SK-N-DZ (cell line): ENCODE measurements at places on chromosomes 6 and 20.

DNA sequence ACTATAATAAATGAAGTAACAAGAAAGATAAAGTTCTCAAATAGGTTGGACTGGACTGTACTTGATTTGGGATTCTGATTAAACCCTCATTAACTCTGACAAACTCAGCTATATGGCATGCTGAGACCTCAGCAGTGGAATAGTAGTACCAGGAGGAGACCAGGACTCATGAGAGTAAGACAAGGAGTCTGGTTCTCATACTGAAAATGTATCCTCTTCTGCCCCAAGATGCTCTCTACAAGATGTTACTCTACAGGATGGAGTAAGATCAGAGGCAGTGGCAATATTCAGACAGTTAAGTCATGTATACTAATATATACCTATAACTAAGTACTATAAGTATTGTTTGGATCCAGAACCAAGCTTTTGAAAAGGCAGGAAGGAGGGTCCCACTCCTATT lies 31.9 kb upstream of the SYNCRIP start:
- DNase-seq: no peak

DNA sequence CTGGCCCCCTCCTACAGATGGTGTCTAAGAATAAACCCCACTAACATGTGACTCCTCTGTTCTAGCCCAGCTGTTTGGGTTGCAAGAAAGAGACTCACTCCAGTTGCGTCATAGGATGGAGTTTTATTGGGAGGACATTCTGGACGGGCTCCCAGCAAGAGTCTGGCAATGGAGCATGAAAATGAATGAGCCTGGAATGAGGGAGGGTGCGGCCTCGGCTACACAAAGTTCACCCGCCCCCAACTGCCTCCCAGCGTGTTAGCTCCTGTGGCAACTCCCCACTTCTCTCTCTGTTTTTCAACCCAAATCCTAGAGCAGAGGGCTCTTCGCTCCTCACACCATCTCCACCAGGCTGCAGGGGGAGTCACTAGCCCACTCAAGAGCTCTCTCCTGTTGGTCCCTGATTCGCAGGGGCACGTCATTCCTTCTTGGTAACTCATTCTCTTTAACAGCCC lies 5.1 kb upstream of the ADAM33 start:
- no peak for DNase-seq

DNA sequence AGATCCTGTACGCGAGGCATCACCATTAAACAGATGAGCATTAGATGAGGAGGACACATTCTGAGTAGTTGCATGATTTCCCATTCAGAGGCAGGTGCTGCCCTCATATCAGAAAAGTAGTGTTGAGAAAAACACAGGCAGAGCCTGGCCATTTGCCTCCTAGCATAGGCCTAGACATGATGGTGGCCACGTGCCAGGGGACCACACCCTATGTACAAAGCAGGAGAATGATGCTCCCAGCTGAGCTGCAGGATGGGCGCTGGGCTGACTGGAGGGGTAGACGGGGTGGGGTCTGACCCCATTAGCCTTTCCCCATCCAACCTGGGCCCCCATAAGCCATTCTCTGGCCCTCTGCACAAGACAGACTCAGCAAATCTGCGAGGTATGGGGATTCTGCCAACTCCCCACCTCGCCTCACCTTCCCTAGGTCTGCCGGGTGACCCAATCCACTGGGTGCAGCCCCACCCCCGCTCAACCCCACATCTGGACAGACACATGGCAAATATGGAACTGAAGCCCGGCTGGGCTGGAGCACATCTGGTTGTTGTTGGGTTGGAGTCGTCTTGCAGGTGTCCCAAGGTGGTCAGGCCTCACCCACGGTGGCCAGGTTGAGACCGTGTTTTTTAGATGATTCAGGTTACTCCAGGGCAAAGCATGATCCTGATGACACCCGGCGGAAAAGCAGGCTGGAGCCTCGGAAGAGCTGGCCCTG lies 13.9 kb downstream of the PI16 start:
- DNase-seq: no peak

GRCh38 chr20:10649797-10650160 lies 24.0 kb downstream of the JAG1 start:
- DNase-seq: no peak

- no peak for DNase-seq
Observed at GRCh38 chr20:4869290-4870193, 131.8 kb downstream of the SLC23A2 start.

DNA sequence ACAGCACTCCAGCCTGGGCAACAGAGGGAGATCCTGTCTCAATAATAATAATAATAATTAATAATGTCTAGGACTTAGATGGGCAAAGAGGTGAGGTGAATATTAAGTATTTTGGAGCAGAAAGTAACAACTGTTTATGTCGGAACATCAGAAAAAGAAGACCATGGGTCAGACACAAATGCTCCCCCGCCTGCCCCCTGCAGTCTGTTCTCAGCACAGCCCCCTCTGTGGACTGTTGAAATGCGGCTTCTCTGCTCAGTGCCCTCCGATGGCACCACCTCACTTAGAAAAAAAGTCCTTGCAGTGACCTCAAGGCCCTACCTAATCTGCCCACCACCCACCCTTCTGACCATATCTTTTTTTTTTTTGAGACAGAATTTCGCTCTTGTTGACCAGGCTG lies 5.2 kb upstream of the ETV7 start:
- DNase-seq: no peak

- DNase-seq: no peak
Observed at GRCh38 chr20:61682996-61683681, 382.5 kb downstream of the TAF4 start.

GRCh38 chr6:122069932-122070331 lies 329.5 kb upstream of the HSF2 start:
- DNase-seq: no peak

GRCh38 chr6:46688117-46688965 lies 656 bp downstream of the TDRD6 start:
- DNase-seq: no peak

DNA sequence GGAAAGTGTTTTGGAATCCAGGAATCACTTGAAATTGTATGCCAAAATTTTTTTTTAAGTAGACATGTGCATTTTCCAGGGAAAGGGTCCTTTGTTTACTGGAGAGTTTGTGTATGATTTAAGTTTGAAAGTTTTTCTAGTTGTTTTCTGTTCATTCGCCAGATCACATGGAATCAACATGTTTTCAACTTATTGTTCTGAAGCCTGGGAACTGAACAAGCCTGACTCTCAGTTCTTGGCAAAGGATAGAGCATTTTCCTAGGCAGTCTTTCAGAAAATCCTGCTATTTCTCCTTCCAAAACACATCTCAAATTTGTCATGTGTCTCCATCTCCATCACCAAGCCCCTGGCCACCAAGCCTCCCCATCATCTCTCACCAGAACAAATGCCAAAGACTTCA lies 374.8 kb downstream of the MAFB start:
- DNase-seq: no peak

GRCh38 chr6:5814901-5815300 lies 191.8 kb downstream of the NRN1 start:
- no peak for DNase-seq

- no peak for DNase-seq
Observed at GRCh38 chr20:24895898-24896658, 53.0 kb upstream of the CST7 start.

- no peak for DNase-seq
Observed at GRCh38 chr6:152118678-152119077, 311.2 kb downstream of the ESR1 start.

DNA sequence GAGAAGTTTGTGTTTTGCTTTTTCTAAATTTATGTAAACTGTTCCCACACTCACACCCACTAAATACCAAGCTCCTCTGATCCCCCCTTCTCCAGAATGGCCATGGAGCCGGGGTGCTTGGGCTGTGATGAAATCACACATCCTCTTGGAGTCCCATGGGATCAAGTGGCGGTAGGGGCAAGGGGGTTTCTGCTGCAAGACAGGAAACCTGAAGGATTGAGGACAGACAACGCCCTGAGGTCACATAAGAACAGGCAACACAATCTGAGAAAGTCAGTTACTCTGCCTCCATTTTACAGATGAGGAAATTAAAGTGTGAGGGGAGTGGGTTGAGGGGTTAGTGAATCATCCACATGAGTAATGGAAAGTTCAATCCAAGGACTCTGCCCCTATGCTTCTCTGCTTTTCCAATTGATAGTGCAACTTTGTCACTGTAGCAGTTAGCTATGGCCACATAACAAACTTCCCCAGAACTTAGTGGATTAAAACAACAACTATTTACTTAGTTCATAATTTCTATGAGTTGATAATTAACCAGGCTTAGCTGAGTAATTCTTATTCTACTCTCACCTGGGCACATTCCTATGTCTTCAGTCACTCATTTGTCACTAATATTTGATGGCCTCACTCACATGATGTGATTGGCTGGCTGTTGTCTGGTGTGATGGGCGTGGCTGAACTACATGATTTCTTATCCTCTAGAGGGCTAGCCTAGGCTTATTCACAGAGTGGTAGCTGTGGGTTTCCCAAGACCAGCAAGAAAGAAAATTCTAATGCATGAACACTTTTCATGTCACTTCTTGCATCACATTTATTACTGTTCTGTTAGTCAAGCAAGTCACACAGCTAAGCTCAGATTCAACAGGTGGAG lies 311.1 kb upstream of the RNF24 start:
- no peak for DNase-seq

DNA sequence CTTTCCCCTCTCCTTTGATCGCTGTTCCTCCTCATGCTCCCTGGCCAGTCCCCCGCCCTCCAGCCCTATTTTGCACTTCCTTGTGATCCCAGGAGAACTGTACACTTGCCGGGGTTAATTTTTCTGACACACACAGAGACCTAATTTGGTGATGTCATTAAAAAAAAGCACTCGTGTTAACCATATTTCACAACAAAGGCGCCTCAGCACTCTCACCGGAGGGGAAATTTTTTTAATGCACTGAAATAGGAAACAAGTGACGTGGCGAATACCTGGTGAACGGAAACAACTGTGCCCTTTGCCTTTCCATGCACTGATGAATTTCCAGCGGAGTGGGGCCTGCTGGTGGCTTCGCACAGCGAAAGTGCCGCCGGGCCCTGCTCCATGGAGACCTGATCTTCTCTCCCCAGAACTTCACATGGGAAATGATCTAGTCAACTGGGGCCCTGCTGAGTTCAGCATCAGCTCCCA lies 53.9 kb upstream of the TAGAP start:
- DNase-seq: no peak

DNA sequence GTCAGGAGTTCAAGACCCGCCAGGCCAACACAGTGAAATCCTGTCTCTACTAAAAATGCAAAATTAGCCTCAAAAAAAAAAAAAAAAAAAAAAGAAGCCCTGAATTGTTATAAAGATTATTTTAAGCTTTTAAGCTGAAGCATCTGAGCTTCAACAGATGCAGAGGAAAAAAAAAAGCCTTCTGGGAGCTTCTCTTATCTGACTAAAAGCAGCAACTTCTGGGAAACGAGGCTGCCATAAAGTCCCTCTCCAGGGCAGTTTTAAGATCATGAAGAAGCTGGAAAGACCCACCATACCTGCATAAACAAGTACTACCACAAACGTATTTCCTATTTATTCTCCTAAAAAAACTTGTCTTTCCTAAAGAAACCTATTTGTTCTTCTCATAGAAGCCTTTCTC lies 3.6 kb downstream of the SERINC3 start:
- DNase-seq: no peak

- no peak for DNase-seq
Observed at GRCh38 chr6:39181333-39181732, 47.9 kb downstream of the KCNK5 start.

DNA sequence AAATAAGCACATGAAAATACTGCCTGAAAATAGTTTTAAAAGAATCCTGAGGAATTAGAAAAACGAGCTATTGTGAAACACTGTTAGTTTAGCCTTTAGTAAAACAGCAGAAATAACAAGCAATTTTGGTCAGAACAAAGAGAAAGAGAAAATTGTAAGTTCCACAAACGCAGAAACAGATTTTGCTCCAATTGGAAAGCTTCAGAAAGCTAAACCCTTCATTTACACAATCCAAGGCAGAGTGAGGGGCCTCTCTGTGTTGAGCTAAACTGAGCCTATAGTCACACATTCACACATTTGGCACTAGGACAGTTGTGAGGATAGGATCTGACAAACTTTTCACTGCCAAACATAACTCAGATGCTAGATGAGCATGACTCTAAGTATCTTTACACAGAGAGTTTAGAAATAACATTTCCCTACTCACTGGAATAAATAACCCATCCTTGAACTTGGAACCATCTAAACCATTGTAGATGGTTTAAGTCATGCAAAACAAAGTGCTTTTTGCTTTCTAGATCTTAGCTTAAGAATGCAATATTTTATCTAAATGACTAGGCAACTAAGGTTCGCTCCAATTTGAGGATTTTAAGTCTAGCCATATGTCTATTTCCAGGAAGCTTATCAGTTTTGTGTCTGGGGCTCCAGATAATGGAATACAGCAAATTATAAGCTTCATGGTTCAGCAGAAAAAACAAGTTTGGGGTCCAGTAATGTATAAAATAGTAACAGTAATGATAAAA lies 122.6 kb downstream of the SGK1 start:
- no peak for DNase-seq

GRCh38 chr6:73177221-73177944 lies 47.9 kb downstream of the KHDC1L start:
- no peak for DNase-seq

GRCh38 chr6:138507977-138508675 lies 8.8 kb upstream of the NHSL1 start:
- DNase-seq: no peak

DNA sequence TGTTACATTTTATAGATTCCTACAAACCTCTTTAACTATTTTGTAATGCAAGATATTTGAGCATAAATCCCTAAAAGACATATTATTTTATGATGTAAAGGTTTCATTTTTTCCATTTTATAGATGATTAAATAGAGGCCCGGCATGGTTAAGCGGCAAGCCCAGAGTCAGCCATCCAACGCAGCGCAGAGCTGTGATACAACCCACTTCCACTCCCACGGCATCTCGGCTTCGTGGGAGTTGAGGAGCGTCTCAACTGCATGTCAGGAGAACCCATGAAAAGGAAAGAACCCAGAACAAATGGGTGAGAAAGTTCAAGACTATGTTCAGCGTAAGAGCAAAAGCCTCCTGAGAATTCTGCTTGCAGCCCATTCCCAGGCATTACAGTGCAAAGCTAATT lies 488.2 kb downstream of the PRKN start:
- no peak for DNase-seq

- no peak for DNase-seq
Observed at GRCh38 chr20:33909331-33909921, 84.3 kb upstream of the RALY start.

DNA sequence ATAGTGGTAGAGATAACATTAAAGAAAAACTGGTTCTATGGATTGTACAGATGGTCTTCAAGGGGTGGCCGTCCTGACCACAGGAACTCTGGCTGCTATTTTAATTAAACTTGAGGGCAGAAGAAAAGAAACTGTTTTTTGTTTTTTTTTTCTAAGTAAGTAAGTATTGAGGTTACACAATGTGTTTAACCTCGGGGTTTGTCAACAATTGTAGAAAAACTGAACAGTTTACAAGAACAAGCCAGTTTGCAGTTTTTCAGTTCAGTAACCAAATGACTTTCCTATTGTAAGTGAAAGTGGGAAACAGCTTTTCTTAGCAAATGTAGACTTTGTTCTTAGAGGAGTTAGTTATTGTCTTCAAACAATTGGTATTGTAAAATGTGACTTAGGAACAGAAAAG lies 77.0 kb downstream of the PLCB1 start:
- DNase-seq: no peak

GRCh38 chr6:71351190-71351589 lies 62.6 kb downstream of the OGFRL1 start:
- no peak for DNase-seq

GRCh38 chr20:46040902-46041535 lies 12.0 kb downstream of the SLC12A5 start:
- DNase-seq: no peak

- DNase-seq: no peak
Observed at GRCh38 chr6:45923831-45924391, 91.7 kb downstream of the CLIC5 start.
